Spleen (tissue), 13 donors: ENCODE measurements at places on chromosomes 3 and 15. TPM values are rescaled to one million over a fixed set of nuclear protein-coding genes. Genes with fewer than 3 reads are reported as not detected.

Gene CCRL2
- total RNA-seq, result 9.9 TPM

Gene ZNF502
- total RNA-seq, result 4.2 TPM

Gene CHST13
- 2.4 TPM for total RNA-seq

Gene NISCH
- total RNA-seq, result 72.5 TPM

GRCh38 chr15:27175472-27176153 lies 204.6 kb downstream of the GABRG3 start:
- no peak for DNase-seq

- no peak for DNase-seq
Observed at GRCh38 chr15:46278062-46278461, 643.2 kb downstream of the SQOR start.

GRCh38 chr3:56837196-56837955 lies 35.6 kb upstream of the ARHGEF3 start:
- DNase-seq, result no peak

- DNase-seq, result peak; percentile 86
Observed at GRCh38 chr3:56800130-56800831, 1.5 kb downstream of the ARHGEF3 start.

DNA sequence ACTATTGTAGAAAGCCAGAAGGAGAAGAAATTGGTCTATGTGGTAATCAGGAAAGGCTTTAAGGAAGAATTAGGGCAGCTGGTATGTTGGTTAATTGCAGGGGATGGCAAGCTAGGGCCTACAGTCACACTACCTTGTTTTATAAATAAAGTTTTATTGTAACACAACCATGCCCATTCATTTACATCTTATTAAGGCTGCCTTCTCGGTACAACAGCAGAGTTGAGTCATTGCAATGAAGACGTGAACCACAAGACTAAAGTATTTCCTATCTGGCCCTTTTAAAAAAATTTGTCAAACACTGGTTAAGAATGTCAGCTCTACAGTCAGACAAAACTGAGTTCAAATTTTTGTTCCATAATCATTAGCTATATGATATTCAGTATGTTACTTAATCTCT lies 8.3 kb downstream of the SERPINI1 start:
- DNase-seq, result no peak

DNA sequence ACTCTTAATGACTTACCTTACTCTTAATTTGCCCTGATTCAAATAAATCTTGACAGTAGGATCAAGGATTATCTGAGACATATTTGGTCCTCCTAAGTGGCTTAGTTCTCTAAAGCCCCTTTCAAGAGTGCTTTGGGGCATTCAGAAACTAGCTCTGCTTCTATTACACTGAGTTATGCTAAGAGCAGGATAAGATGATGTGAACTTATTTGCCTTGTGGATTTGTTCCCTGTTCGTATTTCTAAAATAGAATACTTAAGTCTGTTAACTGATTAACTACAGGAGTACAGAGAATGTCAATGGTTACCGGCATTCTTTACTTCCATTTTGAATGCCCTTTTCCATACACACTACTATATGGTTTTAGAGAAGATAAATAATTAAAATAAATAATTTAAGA lies 14.8 kb upstream of the FRMD4B start:
- no peak for DNase-seq
